ENCODE measurements at places on chromosomes 3 and 15.

DNA sequence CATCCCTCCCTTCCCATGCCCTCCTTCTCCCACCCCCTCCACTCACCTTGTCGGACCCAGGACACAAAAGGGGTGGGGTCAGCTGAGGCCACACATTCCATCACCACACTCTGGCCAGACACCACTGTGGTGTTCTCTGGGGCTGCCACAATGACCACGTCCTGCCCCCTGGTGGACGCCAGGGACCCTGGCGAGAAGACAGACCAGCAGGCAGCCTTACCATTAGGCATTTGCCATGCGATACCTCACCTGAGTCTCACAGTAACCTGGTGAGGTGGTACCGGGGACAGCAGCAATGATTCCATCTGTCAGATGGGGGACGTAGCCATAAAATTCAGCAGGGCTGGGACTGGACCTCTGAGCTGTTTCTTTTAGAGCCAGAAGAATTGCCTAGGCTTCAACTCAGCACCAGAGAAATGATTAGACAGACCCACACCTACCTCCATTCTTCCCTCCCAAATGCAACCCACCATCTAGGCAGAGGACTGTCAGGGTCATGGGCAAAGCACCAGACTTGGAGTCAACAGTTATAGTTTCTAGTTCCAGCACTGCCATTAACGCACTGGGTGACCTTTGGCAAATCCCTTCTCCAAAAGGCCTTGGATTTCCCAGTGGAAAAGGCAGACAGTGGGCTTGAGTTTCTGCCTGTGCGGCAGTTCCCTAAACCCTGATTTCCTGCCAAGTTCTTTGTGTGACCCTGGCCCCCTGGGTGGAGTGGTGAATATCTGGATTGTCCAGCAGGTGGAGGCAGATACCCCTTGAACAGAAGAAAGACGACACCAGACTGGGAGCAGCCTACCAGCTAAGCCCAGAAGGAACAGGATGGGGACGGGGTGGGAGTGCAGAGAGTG lies 21.8 kb downstream of the IGDCC4 start:
- H3K36me3 ChIP-seq, result no peaks in the 10 kb centered on the region
- no peak for DNase-seq
- H3K27me3 ChIP-seq, result peaks cover 8% of the 10 kb centered on the region

- H3K4me1 ChIP-seq, result no peaks in the 10 kb centered on the region
- no peak overlapping the region for H3K27ac ChIP-seq
- no peaks in the 10 kb centered on the region for H3K36me3 ChIP-seq
Measured at GRCh38 chr15:101542306-101543025, 53.0 kb upstream of the PCSK6 start.

GRCh38 chr15:101827257-101827656 lies 15.3 kb downstream of the OR4F15 start:
- H3K27ac ChIP-seq, result no peak overlapping the region
- no peaks in the 10 kb centered on the region for H3K27me3 ChIP-seq
- no peak for DNase-seq

- H3K36me3 ChIP-seq, result no peaks in the 10 kb centered on the region
- H3K27ac ChIP-seq, result no peak overlapping the region
- no peaks in the 10 kb centered on the region for H3K27me3 ChIP-seq
- H3K4me1 ChIP-seq, result no peaks in the 10 kb centered on the region
- H3K4me3 ChIP-seq, result no peak overlapping the region
Measured at GRCh38 chr3:157469561-157470294, 33.1 kb downstream of the PTX3 start.

- no peak for DNase-seq
- H3K27me3 ChIP-seq, result no peaks in the 10 kb centered on the region
- H3K27ac ChIP-seq, result no peak overlapping the region
- H3K4me1 ChIP-seq, result no peaks in the 10 kb centered on the region
- no peaks in the 10 kb centered on the region for H3K36me3 ChIP-seq
Measured at GRCh38 chr15:60423537-60423936, 25.8 kb upstream of the ANXA2 start.

DNA sequence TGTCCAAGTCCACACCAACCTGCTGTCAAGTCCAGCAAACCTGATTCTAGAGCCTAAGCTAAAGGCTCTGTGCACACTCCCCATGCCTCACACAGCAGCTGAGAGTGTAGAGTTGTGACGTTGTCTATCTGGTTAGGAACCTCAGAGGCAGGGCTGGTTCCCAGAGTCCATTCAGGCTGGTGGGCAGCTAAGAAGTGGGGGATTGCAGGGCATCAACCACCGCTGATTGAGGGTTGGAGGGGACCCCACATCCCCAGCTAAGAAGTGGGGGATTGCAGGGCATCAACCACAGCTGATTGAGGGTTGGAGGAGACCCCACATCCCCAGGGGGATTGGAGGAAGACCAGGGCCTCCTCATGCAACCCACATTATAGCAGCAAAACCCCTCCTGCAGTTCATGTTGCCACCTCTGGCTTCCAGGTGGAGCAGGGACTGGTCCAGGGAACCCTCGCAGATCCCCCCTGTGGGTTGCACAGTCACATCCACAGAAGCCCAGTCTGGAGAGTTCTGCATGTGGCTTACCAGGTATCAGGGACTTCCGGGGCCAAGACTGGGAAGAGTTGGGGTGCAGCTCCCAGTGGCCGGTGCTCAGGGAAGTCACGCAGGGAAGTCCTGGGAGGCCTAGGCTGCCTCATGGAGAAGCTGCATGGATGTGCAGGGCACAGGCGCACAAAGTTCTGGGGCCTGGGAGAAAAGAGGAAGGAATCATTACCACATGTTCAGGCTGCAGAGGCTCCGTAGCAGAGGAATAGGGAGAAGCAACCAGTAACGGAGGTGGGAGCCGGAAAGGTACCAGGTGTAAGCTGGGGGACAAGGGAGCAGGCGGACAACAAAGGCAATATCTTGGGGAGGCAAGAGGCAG lies 71.4 kb upstream of the PCSK6 start:
- no peaks in the 10 kb centered on the region for H3K27me3 ChIP-seq
- no peak for DNase-seq
- H3K4me1 ChIP-seq, result no peaks in the 10 kb centered on the region
- no peak overlapping the region for H3K4me3 ChIP-seq

DNA sequence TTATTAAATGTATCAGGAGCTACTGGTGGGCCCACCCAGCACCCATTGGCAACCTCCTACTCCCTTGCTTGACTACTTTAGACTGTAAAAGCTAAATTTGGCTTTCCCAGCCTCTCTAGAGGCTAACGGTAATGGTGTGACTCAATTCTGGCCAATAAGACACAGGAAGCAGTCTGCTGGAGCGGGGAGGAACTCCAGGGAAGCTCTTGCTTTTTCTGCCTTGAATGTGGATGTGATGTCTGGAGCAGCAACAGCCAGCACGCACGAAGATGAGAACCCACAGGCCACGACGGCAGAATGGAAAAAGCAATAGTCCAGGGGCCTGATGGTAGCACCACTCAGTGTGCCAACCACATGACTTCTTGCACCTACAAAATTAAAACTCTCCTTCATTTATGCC lies 39.9 kb downstream of the RAB6B start:
- H3K4me3 ChIP-seq, result no peak overlapping the region
- no peak overlapping the region for H3K27ac ChIP-seq
- no peak for DNase-seq
- H3K4me1 ChIP-seq, result peaks cover 5% of the 10 kb centered on the region
- H3K36me3 ChIP-seq, result no peaks in the 10 kb centered on the region

DNA sequence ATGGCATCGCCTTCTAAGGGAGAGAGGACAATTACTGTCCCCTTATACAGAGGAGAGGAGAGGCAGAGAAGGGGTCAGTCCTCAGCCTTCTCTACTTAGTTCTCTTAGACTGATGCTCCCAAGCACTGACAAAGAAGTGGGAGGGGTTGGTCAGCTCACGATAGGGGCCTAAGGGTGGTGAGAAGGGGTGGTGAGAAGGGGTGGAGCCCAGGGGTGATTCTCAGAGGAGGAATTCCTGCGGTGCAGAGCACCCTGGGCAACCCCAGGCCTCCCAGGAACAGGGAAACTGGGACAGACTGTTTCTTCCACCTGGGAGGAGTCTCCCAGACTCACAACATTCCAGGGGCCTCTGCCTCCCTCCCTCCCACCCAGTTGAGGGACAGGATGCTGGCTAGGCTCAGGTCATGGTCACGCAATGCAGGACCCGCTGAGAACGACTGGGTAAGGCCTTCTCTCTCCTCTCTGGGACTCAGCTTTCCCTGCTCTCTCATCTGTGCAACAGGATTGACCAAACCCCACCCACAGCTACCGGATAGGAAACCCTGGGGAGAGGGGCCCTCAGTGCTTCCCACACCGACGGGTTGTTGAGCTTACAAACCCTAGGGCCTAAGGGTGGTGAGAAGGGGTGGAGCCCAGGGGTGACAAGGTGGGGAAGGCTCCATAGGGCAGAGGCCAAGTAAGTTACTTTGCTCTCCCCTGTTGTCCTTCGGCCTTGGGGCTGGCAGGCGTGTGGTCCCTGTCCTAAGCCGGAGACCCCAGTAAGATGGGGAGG lies 1.5 kb downstream of the TPRA1 start:
- no peaks in the 10 kb centered on the region for H3K27me3 ChIP-seq
- peak overlapping the region; percentile 81 for H3K4me3 ChIP-seq
- no peak overlapping the region for H3K27ac ChIP-seq

DNA sequence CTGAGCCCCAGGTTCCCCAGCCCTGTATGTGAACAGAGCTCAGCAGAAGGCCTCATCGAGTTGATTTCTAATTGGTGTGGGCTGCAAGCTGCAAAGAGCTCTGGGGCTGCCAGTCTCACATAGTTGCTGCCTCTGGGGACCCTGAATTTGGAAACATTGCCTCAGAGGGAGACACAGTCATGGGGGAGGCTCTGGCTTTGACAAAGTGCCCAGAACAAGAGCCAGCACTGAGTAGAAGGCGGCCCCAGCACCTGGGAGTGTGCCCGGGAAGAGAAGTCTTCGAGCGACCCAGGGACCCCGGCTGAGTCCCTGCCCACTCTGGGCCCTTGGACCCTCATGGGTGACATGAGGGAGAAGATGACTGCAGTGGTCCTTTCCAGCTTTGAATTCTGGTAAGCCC lies 7.3 kb downstream of the NTRK3 start:
- H3K27ac ChIP-seq, result no peak overlapping the region
- H3K36me3 ChIP-seq, result no peaks in the 10 kb centered on the region
- DNase-seq, result no peak
- peaks cover 12% of the 10 kb centered on the region for H3K27me3 ChIP-seq

DNA sequence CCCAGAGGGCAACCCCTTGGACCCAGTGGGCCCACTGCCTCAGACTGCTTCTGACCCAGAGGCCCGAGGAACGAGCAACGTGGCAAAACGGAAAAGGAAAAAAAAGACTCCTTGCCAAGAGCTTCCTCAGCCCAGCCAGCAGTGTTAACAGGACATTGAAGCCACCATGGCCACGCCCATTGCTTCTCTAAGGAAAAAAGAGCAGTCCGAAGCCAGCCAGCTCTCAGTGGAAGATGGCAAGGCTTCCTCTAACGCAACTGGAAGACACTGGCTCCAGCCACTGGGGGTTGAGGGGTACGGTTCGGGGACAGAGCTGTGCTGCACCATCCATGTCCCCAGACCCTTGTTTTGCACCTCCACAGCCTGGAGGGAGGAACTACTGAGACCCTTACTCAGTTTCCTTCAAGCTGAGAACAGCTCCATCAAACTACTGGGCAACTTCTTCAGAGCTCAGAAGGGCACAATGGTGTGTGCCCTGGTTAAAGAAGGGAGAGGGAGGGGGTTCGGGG lies 10.7 kb downstream of the BMF start:
- no peaks in the 10 kb centered on the region for H3K36me3 ChIP-seq
- DNase-seq, result no peak
- H3K4me3 ChIP-seq, result no peak overlapping the region
- no peak overlapping the region for H3K27ac ChIP-seq
- peaks cover 17% of the 10 kb centered on the region for H3K4me1 ChIP-seq
- H3K27me3 ChIP-seq, result no peaks in the 10 kb centered on the region
